ENCODE measurements at places on chromosomes 4 and X.

DNA sequence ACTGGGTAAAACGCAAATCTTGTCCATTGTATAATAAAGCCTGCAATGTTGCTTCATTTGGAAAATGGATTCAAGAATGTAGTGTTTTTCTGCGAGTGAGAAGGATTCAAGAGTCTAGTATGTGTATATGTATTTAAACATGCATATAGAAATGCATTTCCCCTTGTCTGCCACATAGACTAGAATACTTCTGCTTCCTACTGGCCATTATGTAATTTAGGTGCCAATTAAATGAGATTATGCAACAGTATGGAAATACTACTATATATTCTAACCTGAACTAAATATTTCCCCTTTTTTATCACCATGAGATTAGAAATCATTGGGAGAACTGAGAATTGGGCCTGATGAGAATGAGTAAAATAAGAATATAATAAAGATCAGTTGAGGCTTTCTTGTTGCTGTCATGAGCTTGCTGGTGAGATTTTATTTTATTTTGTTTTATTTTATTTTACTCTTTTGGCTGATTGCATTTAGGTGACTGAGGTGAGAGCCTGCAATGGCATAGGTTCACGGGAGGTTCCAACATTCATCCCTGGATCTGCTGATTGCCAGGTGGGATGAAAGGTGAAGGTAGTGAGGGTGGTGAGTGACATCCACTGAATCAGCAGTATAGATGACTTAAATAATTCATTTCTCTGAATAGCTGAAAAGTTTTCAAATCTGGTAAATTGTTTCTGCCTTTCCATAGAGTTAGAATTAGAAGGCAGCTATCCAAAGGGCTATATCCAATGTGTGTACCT lies 95.6 kb upstream of the SLC4A4 start:
- no peak for DNase-seq

- DNase-seq: no peak
These were observed 1073.7 kb downstream of the PDHA2 start for GRCh38 chr4:96913441-96914080.

- DNase-seq: no peak
These were observed 442.4 kb downstream of the ZIC3 start for GRCh38 chrX:138008281-138008680.

- DNase-seq: no peak
These were observed 795 bp upstream of the BRWD3 start for GRCh38 chrX:80810365-80810978.

DNA sequence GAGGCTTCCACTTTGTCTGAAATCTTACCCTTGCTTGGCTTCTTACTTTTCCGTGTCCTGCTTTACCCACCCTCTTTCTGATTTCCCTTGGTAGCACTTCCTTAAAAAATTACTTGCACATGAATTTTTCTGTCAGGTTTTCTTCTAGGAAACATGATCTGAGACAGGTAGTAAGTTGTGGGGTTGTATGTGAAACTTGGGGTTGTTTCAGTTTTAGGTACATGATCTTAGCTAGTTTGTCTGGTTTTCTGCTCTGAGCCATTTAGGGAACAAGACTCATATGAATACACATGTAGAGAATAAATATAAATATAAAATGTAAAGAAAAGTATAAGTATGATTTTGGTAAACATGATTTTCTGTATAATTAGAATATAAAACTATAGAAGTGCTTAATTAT lies 17.4 kb upstream of the ARMCX2 start:
- DNase-seq: no peak

DNA sequence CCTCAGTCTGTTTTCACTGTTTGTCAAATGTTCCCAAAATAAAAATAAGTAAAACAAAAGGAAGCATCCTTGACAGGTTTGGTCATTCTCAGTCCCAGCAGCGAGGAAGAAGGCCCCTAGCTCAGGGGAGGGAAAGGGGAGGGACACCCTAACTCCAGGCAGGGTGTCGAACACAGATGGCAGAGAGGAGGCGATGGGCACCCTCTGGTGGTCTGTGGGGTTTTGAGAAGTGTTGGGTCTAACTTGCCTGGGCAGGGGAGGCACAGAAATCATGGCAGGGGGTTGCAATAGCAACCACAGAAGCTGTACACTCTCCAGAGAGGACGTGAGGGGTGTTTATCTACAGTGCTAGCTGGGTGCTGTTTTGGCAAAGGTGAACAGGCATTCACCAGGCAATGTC lies 229.8 kb upstream of the SFRP2 start:
- DNase-seq: no peak

DNA sequence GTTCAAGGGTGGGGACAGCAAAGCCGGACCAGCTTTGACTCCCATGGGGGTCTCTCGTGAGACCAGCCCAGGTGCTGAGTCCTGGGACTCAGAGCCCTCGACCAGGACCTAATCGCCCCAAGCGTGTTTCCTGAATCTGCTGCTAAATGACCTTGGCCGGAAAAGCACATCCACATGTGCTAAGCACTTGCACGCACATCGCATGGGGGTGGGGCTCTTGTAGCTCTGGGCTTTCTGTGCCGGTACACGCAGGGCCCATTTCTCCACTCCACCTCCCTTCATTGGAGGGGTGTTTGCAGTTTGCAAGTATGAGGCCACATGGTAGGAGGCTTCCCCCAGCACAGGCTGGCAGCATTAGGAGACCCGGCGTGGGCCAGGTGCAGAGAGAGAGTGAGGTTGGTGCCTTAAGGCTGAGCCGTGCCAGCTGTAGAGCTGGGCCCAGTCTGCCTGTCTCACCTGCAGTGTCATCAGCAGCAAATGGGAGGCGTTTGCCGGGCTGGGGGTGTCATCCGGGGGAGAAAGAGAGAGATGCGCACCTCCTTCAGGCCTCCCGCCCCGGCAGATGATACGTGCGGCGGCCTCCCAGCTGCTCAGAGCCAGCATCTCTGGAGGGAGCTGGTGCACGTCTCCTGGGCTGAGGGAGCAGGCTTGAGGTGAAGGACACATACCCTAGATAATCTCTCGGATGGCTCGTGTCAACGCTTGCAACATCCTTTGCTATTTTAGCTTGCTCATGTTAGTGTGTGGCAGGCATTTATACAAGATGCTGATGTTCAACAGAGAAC lies 45.2 kb upstream of the CLCN4 start:
- no peak for DNase-seq

DNA sequence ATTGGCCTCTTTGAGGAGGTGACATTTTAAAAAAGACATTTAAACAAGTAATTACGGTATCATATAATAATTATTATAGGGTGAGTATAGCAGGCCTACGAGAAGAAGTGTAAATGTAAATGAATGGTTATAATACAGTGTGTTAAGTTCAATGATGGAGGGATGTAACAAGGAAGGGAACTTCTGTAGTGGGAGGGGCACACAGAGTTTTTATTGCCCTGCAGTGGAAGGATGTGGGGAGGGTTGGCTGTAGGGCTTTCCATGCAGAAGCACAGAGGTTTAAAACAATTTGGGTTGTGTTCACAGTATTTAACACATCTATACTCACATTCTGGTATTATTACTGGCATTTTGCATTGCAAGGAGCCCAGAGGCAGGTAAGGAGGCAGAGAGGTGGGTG lies 41.1 kb downstream of the AFF1 start:
- no peak for DNase-seq

GRCh38 chrX:12080265-12080664 lies 58.0 kb upstream of the FRMPD4 start:
- no peak for DNase-seq

GRCh38 chr4:18106620-18107019 lies 85.1 kb upstream of the LCORL start:
- DNase-seq: no peak

GRCh38 chrX:136691028-136691809 lies 43.3 kb downstream of the CD40LG start:
- DNase-seq: no peak

DNA sequence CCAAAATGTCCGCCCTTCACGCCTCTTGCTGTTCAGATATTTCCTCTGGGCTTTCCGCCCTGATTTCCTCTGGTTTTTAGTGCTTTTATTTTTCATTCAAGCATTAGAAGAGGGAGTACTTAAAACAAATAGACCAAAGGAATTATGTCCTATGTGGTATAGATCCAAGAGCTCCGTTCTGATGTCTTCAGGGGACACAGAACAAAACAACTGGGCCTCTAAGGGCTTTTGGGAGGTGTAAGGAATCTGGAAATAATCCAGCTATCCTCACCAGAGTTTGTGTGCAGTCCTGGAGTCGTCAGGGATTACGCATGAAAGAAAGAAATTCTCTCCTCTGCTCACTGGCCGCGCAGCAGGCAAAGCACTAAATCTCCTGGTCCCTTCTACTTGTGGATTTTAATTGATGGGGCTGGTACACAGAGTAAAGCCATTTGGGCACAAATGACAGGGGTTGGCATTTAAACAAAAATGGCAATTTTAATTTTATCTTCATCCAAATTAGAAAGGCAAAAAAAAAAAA lies 999.2 kb downstream of the ADGRL3 start:
- DNase-seq: no peak

- DNase-seq: no peak
These were observed 28.3 kb upstream of the AP1S2 start for GRCh38 chrX:15882704-15883539.

GRCh38 chrX:104325213-104325585 lies 70.5 kb upstream of the ESX1 start:
- DNase-seq: no peak

DNA sequence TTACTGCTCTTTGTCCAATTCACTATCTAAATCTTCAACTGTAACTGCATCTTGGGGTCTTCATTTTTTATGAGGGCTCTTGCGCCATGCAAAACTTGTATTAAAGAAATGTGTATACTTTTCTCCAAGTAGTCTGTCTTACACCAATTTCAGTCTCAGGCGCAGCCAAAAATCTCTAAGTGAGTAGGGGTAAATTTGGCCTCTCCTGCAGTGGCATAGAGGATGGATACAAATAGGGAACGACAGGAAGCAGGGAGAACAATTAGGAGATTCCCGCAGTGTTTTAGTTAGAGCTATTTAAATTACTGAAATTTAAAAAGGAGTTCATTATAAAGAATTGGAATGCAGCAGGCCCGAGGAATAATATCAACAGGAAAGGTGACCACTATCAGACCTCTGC lies 30.2 kb downstream of the DMP1 start:
- DNase-seq: no peak

DNA sequence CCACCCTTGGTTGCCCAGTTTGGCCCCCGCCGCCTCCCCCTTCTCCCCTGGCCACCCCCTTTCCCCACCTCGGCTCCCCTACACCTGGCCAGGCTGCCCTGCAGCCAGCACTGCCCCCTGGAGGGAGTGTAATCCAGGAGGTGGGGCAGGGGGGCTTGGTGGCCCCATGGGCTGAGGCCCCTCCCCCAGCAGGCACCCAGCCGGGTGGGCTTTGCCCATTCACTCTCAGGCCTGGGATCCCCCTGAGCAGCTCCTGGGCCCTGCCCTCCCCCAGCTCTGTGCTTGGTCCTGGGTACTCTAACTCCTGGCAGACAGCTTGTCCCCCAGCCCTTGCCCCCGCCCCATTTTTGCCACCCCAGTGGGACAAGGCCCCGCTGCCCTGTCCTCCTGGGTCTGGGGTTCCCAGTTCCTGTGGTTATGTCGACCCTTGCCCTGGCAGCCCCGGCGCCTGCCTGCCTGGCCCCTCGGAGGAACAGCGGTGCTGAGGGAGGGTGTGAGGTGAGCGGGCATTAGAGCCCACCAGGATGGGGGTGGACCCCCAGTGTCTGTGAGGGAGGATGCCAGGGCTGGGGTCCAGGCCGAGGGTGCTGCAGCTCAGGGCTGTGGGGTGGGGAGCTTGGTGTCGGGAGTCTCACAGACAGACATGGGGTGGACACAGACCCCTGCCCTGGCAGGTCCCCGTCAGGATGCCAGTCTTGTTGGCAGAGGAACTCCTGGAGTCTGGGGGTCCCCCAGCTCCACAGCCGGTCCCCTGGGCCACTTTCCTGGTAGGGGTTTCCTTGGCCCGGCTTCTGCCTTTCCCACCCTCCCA lies 10.2 kb downstream of the NAT8L start:
- no peak for DNase-seq

- DNase-seq: no peak
These were observed 98.7 kb upstream of the TLL1 start for GRCh38 chr4:165774326-165774725.

DNA sequence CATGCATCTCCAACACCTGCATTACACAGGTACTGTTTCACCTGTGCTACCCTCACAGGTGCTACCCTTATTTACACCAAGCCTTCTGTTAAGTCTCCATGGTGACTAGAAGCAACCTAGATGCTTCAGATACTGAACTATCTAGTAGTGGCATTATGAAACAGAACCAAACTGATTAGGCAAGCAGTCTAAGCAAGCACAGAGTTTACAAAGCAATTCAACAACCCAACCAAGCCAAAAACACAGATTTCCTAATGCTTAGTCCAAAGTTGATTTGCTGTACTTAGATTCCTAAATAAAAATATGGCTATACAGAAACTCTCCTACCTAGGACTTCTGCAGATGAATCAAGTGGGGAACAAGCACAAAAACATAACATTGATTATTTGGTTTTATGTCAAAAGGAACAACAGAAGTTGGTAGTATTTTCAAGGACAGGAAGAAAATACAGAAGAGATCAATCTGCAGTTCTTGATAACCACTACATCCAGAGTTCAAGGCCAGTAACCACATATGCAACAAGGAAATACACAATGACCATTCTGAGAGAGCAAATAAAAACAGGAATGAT lies 3.2 kb downstream of the TAPT1 start:
- no peak for DNase-seq

DNA sequence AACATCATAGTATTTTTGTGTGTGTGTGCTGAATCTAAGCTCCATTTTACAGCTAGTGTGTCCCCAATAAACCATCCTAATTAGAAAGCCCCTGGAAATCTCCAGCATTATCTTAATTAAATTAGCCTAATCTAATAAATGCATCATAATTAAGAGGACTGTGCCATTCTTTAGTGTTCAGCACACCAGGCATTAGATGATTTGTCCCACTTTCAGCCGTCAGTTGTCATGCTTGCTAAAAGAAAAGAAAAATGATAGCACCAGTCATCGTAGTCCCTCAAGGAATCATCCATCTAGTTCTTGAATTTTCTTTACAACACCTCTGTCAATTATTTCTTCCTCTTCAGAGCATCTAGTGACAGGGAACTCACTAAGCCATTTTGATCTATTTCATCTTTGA lies 155.9 kb downstream of the PALLD start:
- no peak for DNase-seq

DNA sequence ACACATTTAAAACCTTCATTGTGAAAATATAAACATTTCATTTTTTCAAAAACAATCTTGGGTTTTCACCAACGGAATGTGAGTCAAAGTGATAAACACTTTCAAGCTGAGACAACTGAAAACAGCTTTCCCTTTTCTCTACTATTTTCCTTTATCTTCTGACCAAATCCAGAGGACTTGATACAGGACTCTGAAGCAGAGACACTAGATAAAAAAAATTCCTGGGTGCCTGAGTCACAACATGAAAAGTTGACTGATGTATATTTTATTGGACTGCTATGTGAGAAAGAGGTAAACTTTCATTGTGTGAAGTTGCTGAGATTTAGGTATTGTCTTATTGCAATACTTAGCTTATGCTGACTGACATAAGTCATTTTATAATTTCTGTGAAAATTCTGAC lies 411.2 kb downstream of the SPOCK3 start:
- no peak for DNase-seq

GRCh38 chr4:14868426-14869395 lies 133.6 kb upstream of the CPEB2 start:
- DNase-seq: no peak

- no peak for DNase-seq
These were observed 3.1 kb upstream of the MTMR1 start for GRCh38 chrX:150690126-150690525.

- DNase-seq: no peak
These were observed 27.8 kb downstream of the PPP2R2C start for GRCh38 chr4:6444582-6444981.

GRCh38 chr4:1187182-1187581 lies 14.8 kb upstream of the SPON2 start:
- DNase-seq: no peak

- DNase-seq: no peak
These were observed 242.0 kb downstream of the BCOR start for GRCh38 chrX:39855748-39856129.
